ENCODE measurements at places on chromosomes 7 and 10. TPM values are rescaled to one million over a fixed set of nuclear protein-coding genes. Genes with fewer than 3 reads are reported as not detected.

DNA sequence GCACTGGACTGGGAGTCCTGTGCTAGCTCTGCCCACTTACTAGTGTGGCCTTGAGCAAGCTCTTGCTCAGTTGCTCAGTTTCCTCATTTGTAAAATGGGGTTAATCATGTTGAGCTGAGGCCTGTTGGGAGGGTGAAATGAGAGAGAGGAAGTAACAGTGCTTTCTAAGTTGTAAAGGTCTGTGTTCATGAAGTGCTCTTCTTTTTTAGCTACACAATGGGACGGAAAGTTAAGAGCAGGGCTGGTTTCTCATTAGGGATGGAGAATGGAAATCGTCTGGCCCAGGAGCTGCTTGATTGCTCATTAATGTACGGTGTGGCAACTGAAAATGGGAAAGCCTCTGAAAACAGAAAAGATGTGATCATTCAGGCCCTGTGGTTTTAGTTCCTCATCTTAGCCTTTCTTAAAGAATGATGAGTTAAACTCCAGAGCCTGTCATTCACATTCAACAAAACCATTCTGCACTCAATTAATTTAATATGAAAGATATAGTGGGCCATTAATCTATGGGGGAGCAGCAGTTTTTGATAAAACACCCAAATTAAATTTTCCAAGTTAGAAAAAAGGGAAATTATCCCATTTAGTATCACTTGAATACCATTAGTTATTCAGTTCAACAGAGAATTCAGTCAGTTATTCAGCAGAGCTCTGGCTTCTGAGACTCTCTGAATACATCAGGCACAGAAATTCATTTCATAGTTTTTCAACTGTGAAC lies 60.5 kb downstream of the SH2D4B start:
- H3K4me1 ChIP-seq, result no peaks in the 10 kb centered on the region
- H3K36me3 ChIP-seq, result no peaks in the 10 kb centered on the region
- H3K27me3 ChIP-seq, result no peaks in the 10 kb centered on the region
- H3K27ac ChIP-seq, result no peak overlapping the region
- no peak overlapping the region for H3K4me3 ChIP-seq
- no peak for DNase-seq

The TMEM72 gene
- total RNA-seq, result 0.33 TPM

DNA sequence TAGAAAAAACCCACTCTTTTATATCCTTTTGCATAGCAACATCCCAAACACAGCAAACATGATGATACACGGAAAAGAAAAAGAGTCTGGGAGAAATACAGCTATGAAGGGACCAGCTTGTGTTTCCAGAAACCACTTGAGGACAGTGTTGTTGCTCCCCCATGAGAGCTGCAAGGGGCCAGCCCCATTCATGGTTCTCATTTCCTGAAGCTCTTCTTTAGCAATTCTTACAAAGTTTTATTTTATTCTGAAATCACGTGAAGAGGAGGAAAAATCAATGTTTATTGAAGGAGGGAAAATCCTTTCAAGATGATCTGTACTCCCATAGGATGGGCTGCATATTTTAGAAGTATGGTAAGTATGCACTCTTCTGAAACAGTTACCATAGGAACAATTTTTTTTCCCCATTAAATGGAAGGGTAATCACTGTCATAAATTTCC lies 17.5 kb upstream of the PRTFDC1 start:
- no peak overlapping the region for H3K27ac ChIP-seq
- no peak for DNase-seq
- H3K27me3 ChIP-seq, result no peaks in the 10 kb centered on the region
- no peak overlapping the region for H3K4me3 ChIP-seq
- H3K4me1 ChIP-seq, result no peaks in the 10 kb centered on the region

The HKDC1 gene
- total RNA-seq, result 5.6 TPM

GRCh38 chr7:139739863-139740597 lies 37.8 kb downstream of the HIPK2 start:
- H3K4me3 ChIP-seq, result no peak overlapping the region
- peak overlapping the region; percentile 84 for H3K27ac ChIP-seq
- peaks cover 52% of the 10 kb centered on the region for H3K4me1 ChIP-seq
- H3K27me3 ChIP-seq, result no peaks in the 10 kb centered on the region
- no peak for DNase-seq
